Hematopoietic multipotent progenitor cell treated with erythropoietin and hydrocortisone succinate and interleukin-3 and kit ligand, for 6 days (in vitro differentiated cells): ENCODE measurements at places on chromosomes 5 and 9.

DNA sequence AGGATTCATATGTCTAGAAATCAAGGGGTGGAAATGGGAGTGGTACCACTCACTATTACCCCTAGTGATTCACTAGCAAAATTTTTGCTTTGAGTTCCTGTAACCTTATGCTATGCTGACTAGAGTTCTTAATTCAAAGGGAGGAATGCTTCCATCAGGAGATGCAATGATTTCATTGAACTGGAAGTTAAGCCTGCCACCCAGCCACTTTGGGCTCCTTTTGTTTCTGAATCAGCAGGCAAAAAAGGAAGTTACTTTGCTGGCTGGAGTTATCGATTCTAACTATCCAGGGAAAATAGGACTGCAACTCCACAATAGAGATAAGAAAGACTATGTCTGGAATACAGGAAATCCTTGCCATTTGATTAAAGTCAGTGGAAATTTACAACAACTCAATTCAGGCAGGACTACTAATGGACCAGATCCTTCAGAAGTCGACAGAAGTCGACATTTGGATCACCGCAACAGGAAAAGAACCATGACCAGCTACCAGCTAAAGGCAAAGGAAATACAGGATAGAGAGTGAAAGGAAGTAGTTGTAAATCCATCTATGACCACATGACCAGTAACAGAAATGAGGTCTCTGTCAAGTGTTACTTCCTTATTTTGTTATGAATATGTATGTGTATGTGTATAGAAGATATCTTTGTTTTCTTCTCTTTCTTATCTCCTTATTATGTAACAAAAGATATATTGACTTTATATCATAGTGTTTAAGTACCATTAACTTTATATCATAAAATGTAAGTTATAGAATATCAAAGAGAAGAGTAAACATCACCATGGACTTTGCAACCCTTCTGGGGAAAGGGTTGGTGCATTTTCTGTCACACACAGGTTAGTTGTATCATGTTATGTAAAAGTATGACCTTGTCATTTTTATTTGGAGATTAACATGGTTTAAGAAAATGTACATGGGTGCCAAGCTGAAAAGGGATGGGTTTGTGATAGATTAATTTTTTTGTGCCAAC, 198.7 kb upstream of the HAPLN1 start:
- no peak for DNase-seq

DNA sequence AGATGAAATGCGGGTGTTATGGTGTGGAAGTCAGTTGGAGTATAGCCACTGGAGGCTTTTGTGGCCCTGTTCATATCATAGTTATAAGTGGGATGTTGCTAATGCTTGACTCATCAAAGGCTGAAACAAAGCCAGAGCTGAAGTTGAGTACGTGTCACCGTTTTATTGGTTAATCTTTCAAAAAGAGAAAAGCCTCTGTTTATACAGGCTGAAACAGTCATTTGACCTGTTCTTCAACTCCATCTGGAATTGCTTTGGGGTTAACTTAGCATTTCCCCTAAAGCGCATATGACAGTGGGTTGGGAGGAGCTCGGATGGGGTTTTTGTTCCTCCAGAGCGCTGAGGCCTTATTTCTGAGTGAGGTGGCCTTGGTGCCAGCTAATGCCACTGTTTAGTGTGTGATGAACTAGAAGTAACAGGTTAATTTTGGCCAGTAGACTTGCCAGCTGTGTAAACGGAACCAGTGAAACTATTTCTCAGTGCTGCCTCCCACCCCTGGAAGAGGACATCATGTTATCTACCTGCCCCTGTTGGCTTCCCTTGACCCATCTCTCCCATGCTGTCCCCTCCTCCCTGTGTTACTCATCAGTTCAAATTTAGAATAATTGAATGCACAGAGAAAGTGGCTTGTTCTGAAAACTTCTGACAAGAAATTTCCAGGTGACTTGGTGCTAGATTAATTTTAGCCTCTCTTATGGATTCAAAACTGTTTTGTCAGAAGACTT, 34.2 kb downstream of the MTAP start:
- DNase-seq: no peak

DNA sequence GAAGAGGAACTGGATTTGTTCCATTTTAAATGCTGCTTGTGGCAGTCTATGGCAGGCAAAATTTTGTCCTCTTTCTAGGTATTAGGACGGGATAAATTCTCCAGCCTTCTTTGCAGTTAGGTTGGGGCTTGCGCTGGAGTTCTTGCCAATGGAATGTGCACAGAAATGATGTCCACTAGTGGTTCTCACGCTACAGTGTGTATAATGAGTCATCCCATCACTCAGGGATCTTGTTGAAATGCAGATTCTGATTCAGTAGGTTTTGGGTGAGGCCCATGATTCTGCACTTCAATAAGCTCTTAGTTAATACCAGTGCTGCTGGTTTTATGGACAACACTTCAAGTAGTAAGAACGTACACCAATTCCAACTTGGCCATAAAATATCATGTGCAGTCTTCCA, 317.6 kb upstream of the KLF4 start:
- DNase-seq: no peak

DNA sequence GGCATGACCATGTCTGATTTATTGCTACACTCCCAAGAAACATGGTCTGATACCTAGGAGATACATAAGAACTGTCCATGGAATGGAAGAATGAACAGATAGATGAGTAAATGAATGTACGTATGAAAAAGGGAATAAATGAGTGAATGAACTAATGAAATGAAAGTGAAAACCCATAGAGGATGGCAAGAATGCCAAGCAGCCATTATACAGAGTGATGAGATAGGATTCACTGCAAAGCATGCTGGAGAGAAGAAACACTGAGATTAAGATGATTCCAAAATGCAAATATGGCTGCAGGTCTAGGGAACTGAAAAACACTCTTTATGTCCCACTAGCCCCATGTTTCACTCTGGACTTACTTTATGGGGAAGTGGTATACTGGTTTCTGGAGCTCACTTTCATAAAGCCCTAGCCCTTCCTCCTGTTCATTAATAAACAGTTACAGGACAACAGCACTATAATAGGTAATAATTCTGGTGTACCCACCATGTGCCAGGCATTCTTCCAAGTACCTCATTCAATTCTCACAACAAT, 170.3 kb upstream of the RAD23B start:
- no peak for DNase-seq

GRCh38 chr9:89362647-89363310, 44.5 kb downstream of the SECISBP2 start:
- no peak for DNase-seq

- no peak for DNase-seq
These were observed 4.3 kb downstream of the MGAT4B start for GRCh38 chr5:179802207-179802883.

DNA sequence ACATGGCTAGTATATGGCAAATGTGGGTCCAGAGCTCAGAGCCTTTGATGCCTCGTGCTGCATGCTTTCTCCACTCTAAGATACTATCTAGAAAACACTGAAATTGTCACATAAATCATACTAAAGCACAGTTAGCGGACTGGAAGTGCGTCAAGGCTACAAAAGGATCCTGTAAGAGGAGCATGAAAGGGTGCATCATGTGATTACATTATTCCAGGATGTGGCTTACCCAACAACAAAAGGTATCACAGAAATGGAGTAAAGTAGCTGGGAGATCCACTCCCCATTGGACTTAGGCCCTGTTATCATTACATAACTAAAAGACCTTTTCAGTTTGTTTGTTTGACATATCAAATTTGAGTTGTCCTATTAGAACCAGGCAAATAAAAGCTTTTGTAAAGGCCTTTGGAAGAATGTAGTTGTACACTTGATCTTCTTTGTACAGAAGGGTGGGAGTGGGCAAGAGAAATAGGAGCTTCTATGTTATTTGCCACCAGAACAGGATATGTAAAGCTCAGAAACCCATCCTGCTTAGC, 6.9 kb downstream of the SLC31A1 start:
- no peak for DNase-seq

GRCh38 chr5:97752871-97753270, 569.8 kb upstream of the RIOK2 start:
- no peak for DNase-seq

GRCh38 chr9:88544245-88544644, 9.3 kb downstream of the NXNL2 start:
- no peak for DNase-seq

- DNase-seq: no peak
These were observed 57.1 kb downstream of the IPPK start for GRCh38 chr9:92612816-92613215.

- no peak for DNase-seq
These were observed 9.8 kb downstream of the PDLIM4 start for GRCh38 chr5:132267166-132267739.

GRCh38 chr9:34143116-34143515, 16.6 kb upstream of the DCAF12 start:
- DNase-seq: no peak

- DNase-seq: no peak
These were observed 15.6 kb upstream of the TJP2 start for GRCh38 chr9:69158471-69158870.

DNA sequence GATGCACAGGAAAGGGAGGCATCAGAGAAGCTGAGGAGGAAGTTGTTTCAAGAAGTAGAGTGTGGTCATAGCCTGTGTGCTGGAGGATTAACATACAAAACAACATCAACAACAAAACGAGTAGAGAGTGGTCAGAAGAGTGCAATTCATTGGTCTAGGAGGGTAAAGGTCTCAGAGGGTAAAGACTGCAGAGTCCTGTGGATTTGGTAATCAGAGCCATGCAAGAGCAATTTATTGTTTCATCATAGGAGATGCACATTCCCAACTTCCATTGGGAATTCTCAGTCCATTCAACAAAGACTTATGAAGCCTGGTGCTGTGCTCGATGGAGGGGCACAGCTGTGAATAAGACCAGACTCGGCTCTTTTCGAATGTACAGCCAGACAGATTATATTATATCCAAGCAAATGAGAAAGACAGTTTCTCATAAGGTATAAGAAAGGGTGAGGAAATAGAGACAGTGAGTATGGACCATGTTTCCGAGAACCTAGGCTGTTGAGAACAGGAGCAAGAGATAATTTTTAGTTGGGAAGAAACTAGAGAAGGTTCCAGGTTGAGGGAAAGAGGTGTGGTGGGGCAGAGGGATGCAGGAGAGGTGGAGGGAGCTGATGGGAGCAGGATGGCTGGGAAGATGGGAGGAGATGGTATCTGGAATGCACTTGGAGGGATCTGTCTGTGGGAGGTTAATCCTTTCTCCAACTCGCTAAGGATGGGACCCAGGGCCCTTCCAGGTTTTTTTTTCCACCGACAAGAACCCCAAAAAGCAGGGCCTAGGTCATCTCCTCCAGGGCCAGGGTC, 7.9 kb upstream of the MYORG start:
- no peak for DNase-seq
